ENCODE measurements at places on chromosomes 16 and 17.

DNA sequence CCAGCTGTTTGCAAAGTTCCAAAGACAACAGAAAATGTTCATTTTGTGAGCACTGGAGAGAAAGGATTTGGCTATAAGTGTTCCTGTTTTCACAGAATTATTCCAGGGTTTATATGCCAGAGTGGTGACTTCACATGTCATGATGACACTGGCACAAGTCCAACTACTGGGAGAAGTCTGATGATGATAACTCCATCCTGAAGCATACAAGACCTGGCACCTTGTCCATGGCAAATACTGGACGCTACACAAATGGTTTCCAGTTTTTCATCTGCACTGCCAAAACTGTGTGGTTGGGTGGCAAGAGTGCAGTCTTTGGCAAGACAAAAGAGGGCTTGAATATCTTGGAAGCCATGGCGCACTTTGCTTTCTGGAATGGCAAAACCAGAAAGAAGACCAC, 385.0 kb downstream of the CDH11 start:
- no peak for DNase-seq

DNA sequence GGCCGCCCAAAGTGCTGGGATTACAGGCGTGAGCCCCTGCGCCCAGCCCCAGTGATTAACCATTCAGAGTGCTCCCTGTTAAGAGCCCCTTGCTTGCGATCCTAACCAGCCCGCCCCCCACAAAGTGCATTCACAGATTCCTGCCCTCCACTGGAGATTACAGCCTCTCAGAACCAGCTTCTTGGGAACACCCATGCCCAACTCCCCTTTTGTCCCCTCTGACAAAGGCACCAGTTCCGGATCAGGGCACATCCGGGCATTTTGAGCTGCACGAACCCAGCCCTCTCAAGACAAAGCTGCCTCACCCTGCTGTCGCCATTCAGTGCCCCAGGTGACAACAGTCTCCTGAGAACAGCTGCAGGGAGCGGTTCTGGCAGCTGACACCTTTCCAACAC, 848 bp upstream of the KRT19 start:
- peak; percentile 32 for DNase-seq

DNA sequence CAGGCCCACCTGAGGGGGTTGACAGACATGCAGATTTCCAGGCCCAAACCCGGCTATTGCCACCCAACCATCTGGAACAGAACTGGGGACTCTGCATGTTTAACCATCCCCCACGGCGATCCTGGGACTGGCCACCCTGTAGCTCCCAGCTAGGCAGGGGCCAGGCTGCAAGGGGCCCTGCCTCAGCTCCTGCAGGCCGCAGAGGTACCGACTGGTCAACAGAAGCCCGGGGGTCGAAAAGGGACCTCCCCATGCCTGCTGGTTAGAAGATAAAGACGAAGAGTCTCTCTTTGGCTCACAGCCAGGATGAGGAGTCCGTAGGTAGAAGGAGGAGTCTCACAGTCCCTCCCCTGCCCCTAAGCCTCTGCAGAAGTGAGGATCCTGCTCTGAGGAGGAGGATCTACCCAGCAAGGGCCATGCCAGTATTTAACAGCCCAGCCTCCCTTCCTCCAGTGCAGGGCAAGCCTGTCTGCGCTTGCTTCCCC, 223.4 kb upstream of the TNRC6C start:
- DNase-seq: peak; percentile 97

DNA sequence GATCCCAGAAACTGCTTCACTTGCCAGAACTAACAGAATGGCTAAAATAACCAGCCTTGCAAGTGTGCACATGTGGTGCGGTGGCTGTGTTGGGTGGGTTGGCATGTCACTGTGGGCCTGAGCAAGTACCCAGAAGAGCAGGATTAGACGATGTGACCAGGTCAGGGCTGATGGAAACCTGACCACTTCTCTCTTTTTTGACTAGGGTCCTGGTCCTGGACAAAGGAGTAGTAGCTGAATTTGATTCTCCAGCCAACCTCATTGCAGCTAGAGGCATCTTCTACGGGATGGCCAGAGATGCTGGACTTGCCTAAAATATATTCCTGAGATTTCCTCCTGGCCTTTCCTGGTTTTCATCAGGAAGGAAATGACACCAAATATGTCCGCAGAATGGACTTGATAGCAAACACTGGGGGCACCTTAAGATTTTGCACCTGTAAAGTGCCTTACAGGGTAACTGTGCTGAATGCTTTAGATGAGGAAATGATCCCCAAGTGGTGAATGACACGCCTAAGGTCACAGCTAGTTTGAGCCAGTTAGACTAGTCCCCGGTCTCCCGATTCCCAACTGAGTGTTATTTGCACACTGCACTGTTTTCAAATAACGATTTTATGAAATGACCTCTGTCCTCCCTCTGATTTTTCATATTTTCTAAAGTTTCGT, 16.7 kb downstream of the ANKRD40 start:
- DNase-seq: no peak

GRCh38 chr17:46742565-46743270, 75.8 kb downstream of the WNT3 start:
- peak; percentile 45 for DNase-seq

- no peak for DNase-seq
Observed at GRCh38 chr17:78234261-78234865, 2.9 kb downstream of the TMEM235 start.

GRCh38 chr17:19274893-19275292, 37.7 kb downstream of the EPN2 start:
- no peak for DNase-seq

GRCh38 chr16:749010-749409, 8.2 kb upstream of the CIAO3 start:
- no peak for DNase-seq

DNA sequence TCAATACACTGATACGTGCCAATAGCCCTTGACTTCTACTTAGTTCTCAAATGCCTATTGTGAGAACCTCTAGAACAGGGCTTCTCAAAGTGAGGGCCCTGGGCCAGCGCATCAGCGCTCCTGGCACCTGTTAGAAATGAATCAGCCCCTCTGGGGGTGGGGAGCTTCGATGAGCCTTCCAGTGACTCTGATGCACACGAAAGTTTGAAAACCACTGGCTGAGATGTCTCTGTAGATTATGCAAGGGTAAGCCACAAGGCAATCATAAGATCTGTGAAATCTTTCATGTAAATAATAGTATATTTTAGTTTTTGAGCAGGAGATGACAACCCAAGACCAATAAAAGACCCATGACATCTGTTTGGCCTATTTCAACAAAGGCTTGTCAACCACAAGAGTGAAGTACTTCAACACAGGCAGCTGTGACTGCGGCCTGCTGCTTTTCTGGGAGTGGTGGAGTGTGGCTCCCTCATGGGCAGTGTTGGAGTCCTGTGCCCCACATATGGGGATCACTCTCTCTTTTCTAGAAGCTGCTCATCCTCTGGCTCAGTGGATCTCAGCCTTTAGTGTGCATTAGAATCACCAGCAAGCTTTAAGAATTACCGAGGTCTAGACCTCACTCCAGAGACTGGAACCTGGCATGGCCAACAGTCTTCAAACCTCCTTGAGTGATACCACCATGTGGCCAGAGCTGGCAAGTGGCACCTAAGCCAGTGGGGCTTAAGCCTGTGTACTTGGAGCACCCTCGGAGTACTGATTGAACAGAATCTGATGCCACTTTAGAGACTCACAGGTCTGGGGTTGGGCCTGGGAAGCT, 5.8 kb downstream of the MTHFSD start:
- DNase-seq: no peak

- DNase-seq: no peak
Observed at GRCh38 chr16:15961571-15962090, 12.2 kb downstream of the ABCC1 start.

- DNase-seq: no peak
Observed at GRCh38 chr17:83065660-83066542, 13.5 kb upstream of the METRNL start.

GRCh38 chr17:56536766-56537165, 56.7 kb upstream of the NOG start:
- DNase-seq: no peak

DNA sequence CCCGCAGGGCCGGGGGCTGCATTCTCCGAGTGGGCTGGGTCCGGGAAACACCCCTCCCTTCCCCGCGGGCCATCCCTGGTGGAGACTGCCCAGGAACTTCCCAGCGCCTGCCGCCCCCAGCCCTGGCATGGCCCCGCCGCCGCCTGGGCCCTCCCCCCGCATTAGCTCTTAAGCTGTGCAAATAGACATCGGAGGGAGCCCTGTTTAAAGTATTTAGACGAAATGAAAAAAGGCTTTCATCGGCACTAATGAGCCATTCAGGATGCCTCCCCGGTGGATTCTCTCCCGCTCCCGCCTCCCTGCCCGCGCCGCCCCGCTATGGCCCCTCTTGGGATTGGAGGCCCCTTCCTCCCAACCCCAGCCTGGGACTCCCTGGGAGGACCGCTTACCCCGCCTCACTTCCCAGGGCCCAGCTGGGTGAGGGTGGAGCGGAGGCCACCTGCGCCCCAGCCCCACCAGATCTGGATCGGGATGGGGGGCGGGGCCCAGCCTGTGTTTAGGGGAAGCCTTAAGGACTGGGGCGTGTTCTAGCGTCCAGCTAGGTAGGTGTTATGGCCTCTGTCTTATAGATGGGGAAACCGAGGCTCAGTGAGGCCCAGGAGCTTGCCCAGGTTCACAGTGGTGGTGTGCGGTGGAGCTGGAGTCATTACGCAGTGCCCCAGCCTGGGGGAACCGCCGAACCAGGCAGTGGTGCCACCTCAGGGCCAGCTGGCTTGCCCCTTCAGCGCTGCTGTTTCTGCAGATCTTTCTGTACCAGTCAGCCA, 19.7 kb downstream of the SEZ6 start:
- DNase-seq: peak; percentile 78

- no peak for DNase-seq
Observed at GRCh38 chr16:87240211-87241136, 76.7 kb downstream of the C16orf95 start.

- DNase-seq: no peak
Observed at GRCh38 chr16:9311303-9311954, 220.0 kb downstream of the HAPSTR1 start.

DNA sequence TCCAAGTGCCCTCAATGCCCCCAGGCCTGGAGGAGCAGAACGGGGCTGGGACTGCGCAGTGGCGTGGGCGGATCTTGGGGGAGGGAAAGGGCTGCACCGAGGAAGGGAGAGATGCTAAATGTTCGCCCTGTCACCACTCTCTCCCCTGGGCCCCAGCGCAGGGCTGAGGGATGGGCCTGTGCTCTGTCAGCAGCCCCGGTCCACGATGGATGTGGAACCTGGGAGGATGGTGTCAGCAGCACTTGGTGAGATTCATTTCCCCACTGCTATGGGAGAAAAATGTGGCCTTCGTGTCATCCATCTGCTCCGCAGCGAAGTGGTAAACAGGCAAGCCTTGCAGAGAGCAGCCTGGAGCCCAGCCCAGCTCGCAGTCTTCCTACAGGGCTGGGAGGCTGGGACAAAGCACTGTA, 72.0 kb downstream of the TMEM132E start:
- no peak for DNase-seq

- DNase-seq: no peak
Observed at GRCh38 chr17:52524096-52524637, 365.7 kb upstream of the CA10 start.

DNA sequence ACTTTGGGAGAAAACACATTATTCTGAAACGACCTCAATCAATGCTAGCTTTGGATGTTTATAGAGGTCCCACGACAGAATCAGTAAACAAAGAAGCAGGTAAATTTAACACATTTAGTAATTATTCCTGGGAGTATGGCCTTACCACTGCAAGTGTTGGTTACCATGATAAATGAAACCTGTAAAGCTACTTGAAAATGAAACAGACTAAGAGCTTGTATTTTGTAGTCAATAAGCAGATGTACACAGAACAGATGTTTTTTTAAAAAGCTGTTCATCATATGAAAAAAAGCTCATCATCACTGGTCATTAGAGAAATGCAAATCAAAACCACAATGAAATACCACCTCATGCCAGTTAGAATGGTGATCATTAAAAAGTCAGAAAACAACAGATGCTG, 295.3 kb upstream of the XYLT1 start:
- no peak for DNase-seq

- no peak for DNase-seq
Observed at GRCh38 chr16:48003206-48003907, 152.4 kb downstream of the ABCC12 start.

- peak; percentile 77 for DNase-seq
Observed at GRCh38 chr17:67520252-67520906, 143.3 kb downstream of the PITPNC1 start.

- no peak for DNase-seq
Observed at GRCh38 chr17:17120294-17120693, 78.0 kb downstream of the MPRIP start.

- DNase-seq: no peak
Observed at GRCh38 chr17:41065829-41066624, at the start of gene KRTAP2-4. TSS of gene KRTAP2-4 (minus strand) at chr17:41065879. CDS start at chr17:41065845, 34 bp downstream.

DNA sequence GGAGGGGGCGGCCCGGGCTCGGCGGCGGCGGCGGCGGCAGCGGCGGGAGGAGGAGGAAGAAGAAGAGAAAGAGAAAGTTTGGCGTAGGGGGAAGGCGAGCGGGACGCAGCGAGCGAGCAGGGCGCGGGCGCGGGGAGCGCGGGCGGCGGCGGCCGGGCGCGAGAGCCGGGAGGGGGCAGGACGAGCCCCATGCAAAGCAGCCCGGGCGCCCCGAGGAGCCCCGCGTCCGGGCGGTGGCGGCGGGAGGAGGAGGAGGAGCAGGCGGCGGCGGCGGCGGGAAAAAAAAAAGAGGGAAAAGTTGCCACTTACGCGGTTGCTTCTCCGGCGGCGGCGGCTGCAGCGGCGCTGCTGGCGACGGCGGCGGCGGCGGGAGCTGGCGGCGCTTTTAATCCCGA, 10.3 kb upstream of the ZFHX3 start:
- no peak for DNase-seq

GRCh38 chr16:1019231-1020090, 37.9 kb downstream of the SOX8 start:
- DNase-seq: no peak

- DNase-seq: peak; percentile 25
Observed at GRCh38 chr16:78390508-78391324, 291.3 kb downstream of the WWOX start.

All from NCI-H510A treated with DMSO at 0.1 percent for 48 hours (cell line).